Activated CD8-positive, alpha-beta T cell treated with anti-CD3 and anti-CD28 coated beads for 36 hours (primary cell): ENCODE measurements at places on chromosomes 2 and 18. TPM values are rescaled to one million over a fixed set of nuclear protein-coding genes. Genes with fewer than 3 reads are reported as not detected.

Gene TBR1
- total RNA-seq, result not detected

Gene PROC
- total RNA-seq, result not detected

Gene TGIF1
- 34.5 TPM for total RNA-seq

Gene SNORC
- total RNA-seq, result 2.4 TPM

Gene STPG4
- not detected for total RNA-seq
